ENCODE measurements at places on chromosomes 6 and 20.

DNA sequence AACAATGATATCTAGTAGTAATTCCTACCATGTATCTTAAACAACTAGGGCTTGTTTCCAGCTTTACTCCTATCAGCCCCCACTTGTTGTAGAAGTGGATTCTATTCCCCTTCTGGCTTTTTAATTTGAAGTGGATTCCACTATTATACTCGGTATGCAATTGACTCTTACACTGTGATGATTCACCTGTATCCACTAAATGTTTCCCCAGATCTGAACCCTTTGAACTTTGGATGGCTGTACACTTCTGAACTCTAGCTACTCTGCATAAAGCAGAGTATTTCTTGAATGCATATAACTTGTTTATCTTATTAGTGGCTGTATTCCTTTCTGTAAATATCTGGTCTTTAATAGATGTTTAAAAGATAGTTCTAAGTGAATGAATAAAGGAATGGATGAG is 538.4 kb upstream of the NRSN1 start:
- no peak for DNase-seq

- DNase-seq = no peak
Observed at GRCh38 chr6:22612236-22612635, 42.9 kb downstream of the HDGFL1 start.

GRCh38 chr6:161418463-161418945 is 144.6 kb upstream of the AGPAT4 start:
- peak; percentile 77 for DNase-seq

DNA sequence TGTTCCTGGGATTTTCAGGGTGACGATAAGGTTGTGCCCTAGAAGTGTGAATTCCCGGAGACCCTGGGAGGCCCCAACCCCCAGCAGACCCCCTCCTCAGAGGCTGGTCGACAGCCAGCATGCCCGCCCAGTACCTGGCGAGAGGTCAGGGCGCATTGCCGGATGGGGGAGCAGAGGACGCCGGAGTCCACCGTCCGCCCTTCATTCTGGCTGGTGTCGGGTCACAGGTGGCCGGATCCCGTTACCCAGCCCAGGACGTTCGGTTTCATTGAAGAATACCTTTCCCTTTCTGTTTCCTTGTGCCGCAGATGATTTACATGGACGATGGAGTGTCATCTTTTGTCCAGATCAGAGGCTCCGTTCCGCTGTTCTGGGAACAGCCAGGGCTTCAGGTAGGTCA is 61.3 kb downstream of the SYNJ2 start:
- DNase-seq = no peak

GRCh38 chr20:61956396-61957342 is 109.0 kb downstream of the TAF4 start:
- no peak for DNase-seq

- no peak for DNase-seq
Observed at GRCh38 chr6:116773886-116774285, 8.4 kb upstream of the FAM162B start.

DNA sequence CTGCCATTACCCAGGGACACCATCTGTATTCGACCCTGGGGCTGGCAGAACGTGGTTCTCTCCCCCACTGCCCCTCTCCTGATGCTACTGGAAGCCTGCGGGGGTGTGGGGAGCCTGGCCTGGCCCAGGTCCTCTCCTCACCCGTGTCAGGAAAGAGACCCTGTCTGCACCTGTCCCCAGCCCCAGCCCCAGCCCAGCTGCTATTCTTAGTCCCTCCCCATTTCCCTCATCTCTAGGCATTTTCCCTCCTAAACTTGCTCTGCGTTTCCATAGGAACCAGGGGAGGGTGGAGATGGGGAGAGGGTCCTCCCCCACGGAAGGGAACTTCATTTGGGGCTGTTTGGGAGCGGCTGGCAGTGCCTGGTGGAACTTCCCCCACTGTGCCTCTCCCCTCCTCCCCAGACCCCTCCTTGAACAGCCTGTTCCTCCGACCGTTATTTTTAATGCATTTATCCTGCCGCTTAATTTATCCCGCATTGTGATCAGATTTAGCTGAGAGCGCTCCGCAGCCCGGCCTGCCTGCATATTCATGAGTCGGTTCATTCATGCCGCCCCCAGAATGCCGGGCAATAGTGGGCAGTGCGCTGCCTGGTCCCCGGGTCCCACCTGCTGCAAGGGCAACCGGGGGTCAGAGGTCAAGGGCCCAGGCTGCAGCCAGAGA is 31.8 kb upstream of the DLGAP4 start:
- DNase-seq = no peak

DNA sequence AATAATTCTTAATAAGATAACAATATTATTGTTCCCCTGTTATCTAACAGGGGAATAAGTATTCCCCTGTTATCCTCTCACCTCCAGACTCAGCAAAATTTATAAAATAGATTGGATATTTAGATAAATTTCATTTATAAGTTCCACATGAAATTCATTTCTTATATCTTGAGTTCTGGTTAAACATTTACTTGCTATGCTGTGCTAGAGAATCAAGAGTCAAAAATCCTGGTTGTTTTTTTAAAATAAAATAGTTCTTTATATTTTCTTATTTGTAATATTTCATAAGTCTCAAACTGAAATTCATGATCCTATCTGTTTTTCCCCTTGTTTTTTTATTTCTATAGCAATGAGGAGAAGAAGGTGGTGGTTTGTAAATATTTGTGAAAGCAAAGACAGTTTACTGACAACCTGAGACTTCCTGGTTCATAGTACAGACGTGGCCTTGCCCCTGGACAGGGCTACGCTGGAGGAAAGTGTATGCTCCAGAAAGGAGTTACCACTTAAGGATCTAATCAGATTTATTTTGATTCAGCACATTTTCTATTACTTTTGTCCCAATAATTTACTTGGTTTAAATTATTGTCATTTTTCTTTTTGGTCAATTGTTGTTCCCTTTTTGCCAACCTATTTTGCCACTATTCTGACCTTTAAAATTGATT is 37.8 kb upstream of the MARCKS start:
- DNase-seq = no peak

- no peak for DNase-seq
Observed at GRCh38 chr6:108288742-108289141, 6.1 kb upstream of the AFG1L start.

DNA sequence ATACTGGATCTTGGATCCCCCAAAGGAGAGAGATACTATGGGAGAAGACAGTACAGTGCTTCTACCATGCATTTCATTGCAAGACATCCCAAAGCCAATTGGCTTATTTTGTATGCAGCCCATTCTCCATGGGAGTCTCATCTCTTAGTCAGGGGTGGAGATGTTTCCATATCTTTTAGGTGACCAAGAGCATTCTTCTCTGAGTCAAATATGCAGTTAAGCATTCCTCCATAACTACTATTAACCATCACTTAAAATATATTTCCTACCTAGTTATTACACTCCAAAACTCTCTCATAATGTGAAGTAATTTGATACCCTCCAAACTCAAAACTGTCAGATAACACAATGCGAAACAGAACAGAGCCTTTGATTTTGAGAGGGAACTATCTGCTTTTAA is 542.6 kb downstream of the HDGFL1 start:
- DNase-seq = no peak

- no peak for DNase-seq
Observed at GRCh38 chr6:97160280-97160679, 122.7 kb downstream of the MMS22L start.

- no peak for DNase-seq
Observed at GRCh38 chr6:107323133-107323785, 136.1 kb downstream of the PDSS2 start.

DNA sequence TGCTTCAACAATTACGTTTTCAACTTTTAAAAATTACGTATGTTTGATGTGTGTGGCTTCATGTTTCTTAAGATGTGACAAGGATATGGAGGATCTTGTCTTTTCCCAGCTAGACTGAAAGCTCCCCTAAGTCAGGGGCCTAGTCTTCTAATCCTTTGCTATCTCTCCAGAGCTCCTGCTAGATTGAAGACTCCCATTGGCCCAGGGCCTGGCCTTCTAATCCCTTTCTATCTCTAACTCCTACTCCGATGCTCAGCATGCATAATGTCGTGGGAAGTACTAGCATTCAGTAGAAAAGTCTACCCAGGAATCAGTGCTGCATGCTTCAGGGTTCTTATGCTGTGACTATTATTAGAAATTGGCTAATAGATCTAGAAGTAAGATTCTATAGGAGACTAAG is 144.8 kb upstream of the SUPT3H start:
- no peak for DNase-seq

GRCh38 chr6:9064156-9064555 is 628.8 kb upstream of the SLC35B3 start:
- no peak for DNase-seq

DNA sequence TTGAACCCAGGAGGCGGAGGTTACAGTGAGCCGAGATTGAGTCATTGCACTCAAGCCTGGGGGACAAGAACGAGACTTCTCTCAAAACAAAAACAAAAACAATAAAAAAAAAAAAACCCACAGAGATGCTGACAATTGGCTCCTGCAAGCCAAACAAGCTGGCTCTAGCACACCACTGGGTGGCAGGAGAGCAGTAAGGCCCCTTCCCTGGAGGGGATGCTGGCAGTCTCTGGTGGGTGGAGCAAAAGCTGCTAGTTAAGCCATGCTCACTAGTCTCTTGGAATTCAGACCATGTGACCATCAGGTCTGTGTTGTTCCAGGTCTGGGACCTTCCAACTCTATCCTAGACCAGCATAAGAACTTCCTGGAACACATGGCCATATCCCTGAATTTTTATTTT is 18.9 kb upstream of the DSN1 start:
- DNase-seq = no peak

DNA sequence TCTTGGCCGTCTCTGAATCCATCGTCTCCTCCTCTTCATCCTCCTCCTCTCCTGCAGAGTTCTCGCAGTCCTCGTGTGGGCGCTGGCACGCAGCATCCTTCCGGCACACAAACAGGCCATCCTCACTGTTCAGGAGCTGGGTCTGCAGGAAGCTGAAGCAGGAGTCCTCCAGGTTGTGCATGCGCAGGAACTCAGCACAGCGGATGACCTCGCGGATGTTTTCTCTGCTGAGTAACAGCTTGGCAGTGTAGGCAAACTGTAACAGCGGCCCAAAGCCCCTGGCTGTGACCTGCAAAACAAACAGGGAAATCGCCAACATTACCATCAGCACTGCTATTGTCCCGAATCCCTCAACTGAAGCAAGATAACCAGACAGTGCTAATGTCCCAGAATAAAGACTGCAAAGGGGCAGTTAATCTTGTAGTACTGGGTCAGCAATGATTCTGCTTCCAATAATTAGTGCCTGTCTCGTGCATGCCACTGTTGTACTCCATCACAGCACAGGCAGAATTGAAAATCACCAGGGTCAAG is 57.4 kb downstream of the GJA10 start:
- no peak for DNase-seq

DNA sequence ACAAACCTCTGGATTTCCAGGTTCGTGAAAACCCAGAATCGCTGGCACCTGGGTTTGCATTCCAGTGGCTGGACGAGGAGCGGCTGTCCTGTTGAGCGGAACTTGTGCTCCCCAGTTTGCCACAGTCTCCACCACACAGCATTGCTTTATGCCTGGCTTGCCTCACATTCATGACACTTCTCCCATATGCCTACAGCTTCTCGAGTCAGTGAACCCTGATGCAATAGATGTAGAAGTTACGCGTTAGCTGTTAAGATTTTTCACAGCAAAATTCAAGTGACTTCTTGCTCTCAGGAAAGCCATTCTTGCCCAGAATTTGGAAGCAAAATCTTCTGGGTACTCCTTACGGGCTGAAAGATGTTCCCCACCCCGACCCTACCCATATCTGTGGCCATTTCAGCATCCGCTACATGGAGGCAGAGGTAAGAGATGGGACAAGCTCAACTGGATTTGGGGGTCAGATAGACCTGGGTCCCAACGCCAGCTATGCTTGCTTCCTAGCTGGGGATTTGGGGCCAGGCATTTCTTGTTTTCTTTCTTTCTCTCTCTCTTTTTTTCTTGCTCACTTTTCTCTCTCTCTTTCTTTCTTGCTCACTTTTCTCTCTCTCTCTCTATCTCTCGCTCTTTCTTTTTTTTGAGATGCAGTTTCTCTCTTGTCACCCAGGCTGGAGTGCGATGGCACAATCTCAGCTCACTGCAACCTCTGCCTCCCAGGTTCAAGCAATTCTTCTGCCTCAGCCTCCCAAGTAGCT is 12.4 kb upstream of the GDAP1L1 start:
- no peak for DNase-seq

DNA sequence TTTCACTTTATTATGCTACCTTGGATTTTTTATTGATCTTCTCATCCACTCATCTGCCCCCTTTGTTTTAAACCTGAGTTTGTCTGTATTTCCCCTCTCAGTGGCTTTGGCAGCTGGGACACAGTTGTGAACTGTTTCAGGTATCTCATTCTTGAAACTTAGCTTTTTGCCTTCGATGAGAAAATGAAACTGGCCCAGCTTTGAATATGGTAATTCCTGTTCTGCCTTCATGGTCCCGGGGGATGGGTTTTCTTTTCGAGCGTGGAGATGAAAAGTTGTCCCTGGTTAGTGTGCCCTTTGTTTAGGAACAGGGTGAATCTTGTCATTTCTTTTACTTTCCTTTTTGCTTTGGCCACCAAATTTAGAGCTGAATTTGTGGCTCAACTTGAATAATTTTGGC is 25.6 kb downstream of the DHX35 start:
- no peak for DNase-seq

GRCh38 chr6:139146317-139146726 is 11.4 kb downstream of the HECA start:
- DNase-seq = no peak

DNA sequence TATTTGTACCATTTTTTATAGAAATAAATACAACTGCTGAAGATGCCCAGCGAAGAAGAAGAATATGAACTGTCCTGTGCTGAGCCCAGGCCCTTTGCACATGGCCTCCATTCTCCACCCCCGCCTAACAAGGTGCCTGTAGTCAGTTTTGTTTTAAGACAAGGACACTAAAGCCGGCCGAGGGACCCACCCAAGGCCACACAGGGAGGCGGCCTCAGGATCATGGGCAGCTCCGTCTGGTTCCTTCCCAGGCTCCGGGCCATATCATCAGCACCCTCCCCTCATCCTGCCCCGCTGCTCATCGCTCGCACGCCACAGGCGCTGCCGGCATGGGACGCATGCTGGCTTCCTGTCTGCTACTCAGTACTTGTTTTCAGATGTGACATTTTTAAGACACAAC is 21.3 kb downstream of the PSMG4 start:
- no peak for DNase-seq

All from SK-N-MC (cell line).